ENCODE measurements at places on chromosomes 3 and 15. TPM values are rescaled to one million over a fixed set of nuclear protein-coding genes. Genes with fewer than 3 reads are reported as not detected.

DNA sequence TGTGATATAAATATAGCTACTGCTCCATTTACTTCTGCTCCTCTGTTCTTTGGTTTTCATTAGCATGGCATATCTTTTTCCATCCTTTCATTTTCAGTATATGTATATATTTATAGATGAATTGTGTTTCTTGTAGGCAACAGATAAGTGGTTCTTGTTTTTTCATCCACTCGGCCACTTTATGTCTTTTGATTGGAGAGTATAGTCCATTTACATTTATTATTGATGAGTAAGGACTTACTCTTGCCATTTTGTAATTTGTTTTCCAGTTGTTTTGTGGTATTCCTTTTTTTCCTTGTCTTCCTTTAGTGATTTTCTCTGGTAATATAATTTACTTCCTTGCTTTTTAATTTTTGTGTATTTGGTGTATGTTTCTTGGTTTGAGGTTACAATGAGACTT lies 26.8 kb upstream of the COPB2 start:
- DNase-seq, result no peak

DNA sequence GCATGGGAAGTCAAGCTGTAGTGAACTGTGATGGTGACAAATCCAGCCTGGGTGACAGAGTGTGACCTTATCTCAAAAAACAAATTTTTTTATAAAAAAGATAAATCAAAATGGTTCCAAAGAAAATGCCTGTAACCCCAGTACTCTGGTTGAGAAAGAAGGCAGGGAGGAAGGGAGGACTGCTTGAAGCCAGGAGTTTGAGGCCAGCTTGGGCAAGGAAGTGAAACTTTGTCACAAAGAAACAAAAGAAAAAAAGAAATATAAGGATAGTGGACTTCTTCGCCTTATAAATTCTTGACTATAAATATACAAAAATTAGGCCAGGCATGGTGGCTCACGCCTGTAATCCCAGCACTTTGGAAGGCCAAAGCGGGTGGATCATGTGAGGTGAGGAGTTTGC lies 34.1 kb downstream of the SMARCC1 start:
- no peak for DNase-seq

DNA sequence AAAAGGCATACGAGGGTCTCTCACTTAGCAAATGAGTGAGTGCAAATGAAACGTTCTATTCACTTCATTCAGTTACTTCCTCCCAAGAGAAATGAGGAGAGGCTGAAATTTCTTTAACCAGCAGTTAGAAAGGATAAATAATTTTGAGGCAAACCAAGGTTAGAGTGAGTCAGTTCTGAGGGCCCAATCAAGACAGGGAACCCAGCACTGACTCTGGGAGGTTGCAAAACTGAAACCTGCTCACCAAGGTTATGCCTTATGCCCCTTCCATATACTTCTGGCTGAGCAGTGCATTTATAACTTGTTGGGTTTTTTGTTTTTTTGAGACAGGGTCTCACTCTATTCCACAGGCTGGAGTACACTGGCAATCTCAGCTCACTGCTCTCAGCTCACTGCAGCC lies 4.5 kb upstream of the RPSA start:
- DNase-seq, result no peak

DNA sequence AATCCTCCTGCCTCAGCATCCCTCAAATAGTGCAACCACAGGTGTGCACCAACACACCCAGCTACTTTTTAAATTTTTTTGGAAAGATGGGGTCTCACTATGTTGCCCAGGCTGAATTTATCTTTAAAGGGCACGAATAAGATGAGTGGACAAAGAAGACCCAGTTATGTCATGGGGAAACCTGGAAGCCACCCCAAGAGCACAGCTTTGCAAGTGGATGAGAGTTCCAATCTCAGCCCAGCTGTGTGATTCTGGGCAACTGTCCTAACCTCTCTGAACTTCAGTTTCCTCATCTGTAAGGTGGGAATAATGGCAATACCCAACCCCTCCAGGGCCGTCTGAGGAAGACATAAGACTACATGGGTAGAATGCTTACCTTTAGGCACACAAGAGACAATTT lies 32.2 kb downstream of the DNAJB8 start:
- no peak for DNase-seq

DNA sequence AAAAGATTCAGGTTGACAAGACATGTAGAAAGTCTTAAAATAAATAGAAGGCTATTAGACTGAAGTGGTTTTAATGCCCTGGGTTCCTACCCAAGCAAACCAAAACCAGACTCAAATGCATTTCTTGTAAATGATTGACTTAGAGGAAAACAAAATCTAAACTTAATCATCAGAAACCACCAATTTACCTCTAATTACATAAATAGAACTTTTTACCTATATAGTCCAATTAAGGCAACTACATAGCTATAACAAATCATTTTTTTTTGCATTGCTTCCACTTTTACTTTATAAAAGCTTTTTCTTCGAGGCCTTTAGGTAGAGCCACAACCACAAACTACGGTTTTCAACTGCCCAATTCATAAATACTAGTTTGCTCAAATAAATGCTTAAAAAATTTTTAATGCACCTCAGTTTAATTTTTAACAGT lies 231.3 kb upstream of the ARHGEF26 start:
- DNase-seq, result no peak

DNA sequence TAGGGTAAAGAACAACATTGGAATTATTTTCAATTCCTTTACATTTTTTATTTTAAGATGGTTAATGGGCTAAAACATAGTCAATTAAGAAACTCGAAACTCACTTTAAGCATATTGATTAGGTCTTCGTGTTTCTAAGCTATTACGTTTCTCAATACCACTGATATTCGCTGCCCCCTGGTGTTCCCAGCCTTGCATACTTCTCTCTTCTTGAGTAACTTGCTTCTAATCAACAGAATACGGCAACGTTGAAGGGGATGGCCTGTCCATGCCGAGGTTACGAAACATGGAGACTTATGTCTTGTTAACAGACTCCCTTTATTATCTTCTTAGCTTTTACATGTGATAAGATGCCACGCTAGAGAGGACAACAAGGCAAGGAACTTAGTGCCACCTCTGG lies 43.6 kb downstream of the ROBO1 start:
- DNase-seq, result no peak

DNA sequence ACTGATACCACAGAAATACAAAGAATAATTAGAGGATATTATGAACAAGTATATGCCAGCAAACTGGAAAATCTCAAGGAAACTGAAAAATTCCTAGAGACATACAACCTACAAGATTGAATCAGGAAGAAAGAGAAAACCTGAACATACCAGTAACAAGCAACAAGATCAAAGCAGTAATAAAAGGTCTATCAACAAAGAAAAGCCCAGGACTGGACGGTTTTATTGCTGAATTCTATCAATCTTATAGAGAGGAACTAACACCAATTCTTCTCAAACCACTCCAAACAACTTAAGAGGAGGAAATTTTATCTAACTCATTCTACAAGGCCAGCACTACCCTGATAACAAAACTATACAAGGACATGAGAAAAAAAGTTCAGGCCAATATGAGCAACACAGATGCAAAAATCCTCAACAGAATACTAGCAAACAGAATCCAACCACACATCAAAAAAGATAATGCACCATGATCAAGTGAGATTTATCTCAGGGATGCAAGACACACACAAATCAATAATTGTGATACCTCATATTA lies 71.1 kb upstream of the IMPG2 start:
- DNase-seq, result no peak

- no peak for DNase-seq
Measured at GRCh38 chr3:17030438-17030837, 145.7 kb downstream of the PLCL2 start.

DNA sequence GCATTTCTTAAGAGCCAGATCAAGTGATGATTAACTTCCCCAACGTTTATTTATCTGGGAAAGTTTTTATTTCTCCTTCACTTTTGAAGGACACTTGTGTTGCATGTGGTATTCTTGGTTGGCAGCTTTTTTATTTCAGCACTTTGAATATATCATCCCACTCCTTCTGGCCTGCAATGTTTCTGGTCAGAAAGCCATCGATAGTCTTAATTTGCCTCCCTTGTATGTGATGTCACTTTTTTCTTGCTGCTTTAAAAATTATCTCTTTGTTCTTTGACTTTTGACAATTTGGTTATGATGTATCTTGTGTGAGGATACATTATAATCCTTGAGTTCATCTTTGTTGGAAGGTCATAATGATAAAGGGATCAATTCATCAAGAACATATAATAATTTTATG lies 503.2 kb downstream of the OTOL1 start:
- DNase-seq, result no peak

DNA sequence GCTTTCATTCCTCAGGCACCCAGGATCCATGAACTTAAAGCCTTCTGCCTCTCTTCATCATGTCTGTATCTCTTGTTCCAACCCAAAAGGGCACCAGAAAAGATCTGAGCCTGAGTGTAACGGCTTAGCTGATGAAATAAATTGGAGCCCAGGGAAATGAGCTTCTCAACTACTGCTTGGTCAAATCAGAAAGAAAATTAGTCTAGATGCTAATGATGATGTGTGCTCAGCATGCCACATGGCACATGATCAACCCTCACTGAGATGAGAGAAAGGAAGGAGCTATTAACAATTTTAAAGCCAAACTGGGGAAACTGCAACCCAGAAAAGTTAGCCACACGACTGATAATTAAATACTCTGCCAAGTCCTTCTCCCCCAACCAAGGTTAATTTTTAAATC lies 325.7 kb downstream of the CNTN3 start:
- DNase-seq, result no peak

GRCh38 chr15:43143203-43143941 lies 10.0 kb downstream of the TMEM62 start:
- DNase-seq, result no peak

DNA sequence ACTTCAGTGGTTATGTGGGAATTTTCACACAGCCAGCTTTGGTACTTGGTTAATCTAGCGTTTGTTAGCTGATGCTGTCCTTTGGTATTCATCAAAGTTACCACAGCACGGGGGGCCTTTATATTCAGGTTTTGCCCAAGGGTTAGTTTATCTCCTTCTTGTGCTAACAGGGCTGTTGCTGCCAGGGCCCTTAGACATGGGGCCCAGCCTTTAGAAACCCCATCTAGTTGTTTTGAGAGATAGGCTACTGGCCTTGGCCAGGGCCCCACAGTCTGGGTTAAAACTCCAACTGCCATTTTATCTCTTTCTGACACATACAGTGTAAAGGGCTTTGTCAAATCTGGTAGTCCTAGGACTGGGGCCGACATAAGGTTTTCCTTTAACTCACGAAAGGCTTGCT lies 7.5 kb upstream of the DNAAF4 start:
- DNase-seq, result no peak

- no peak for DNase-seq
Measured at GRCh38 chr3:71309342-71309741, 274.2 kb downstream of the FOXP1 start.

- DNase-seq, result no peak
Measured at GRCh38 chr3:151787626-151788025, 26.3 kb upstream of the AADAC start.

GRCh38 chr3:72272356-72272755 lies 487.4 kb upstream of the PROK2 start:
- no peak for DNase-seq

DNA sequence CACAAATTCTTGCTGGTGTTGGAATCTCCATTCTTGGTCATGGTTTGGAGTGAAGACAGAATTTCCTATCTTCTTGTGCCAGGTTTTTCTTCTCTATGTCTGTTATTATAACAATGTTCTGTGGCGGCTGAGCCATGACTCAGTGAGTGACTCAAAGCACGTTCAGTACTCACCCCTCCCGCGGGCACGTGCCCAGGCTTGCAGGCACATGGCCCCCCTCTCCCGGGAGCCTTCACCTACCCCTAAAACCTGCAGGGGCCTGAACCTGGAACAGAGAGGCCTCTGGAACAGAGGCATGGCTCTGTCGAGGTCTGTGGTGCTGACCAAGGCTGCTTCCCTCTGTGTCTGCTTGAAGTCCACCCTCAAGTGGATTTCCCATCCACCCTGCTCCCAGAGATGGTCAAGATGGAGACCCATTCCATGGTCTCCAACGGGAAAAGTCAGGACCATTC lies 27.6 kb downstream of the PLXNB1 start:
- peak; percentile 91 for DNase-seq

- DNase-seq, result peak; percentile 23
Measured at GRCh38 chr3:188904670-188905069, 267.1 kb upstream of the TPRG1 start.

ROBO2 gene
- total RNA-seq, result not detected

NRROS gene
- not detected for total RNA-seq

KNG1 gene
- not detected for total RNA-seq

GRK7 gene
- not detected for total RNA-seq

SPINK8 gene
- total RNA-seq, result not detected

MORC1 gene
- not detected for total RNA-seq

Measured in MG63 (cell line).